ENCODE measurements at places on chromosomes 13 and 19. TPM values are rescaled to one million over a fixed set of nuclear protein-coding genes. Genes with fewer than 3 reads are reported as not detected.
A peak's percentile ranks its signal among the peaks of the same experiment; 100 is the strongest.

- no peak overlapping the region for H3K4me3 ChIP-seq
- peaks cover 2% of the 10 kb centered on the region for H3K36me3 ChIP-seq
- H3K27ac ChIP-seq, result peak overlapping the region; percentile 54
- no peaks in the 10 kb centered on the region for H3K4me1 ChIP-seq
- no peaks in the 10 kb centered on the region for H3K27me3 ChIP-seq
- DNase-seq, result no peak
These were observed 153.4 kb downstream of the DPF1 start for GRCh38 chr19:38070573-38070972.

GRCh38 chr13:105147461-105147860, 1388.0 kb downstream of the EFNB2 start:
- no peaks in the 10 kb centered on the region for H3K4me1 ChIP-seq
- DNase-seq, result no peak
- no peaks in the 10 kb centered on the region for H3K36me3 ChIP-seq
- H3K27me3 ChIP-seq, result no peaks in the 10 kb centered on the region

DNA sequence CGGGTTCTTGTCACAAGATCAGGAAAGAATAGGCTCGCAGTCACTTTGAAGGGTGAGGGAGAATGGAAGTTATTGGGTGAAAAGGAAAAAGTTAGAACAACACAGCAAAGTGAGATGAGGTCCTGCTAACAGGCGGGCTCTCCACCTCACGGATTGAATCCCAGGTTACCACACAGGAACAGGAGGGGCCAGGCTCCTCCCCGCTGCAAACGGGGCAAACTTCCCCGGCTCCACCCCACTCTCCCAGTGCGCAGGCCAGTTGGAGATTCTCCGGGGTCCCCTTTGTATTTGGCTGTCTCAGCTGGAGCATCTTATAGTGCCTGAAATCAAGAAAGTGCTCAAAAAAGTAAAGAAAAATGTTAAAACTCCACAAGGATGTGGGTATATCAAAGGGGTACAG, 78.3 kb upstream of the IPO5 start:
- no peak overlapping the region for H3K27ac ChIP-seq
- H3K4me3 ChIP-seq, result no peak overlapping the region
- no peaks in the 10 kb centered on the region for H3K36me3 ChIP-seq
- H3K4me1 ChIP-seq, result no peaks in the 10 kb centered on the region

GRCh38 chr13:60976367-60976766, 439.3 kb downstream of the PCDH20 start:
- H3K27me3 ChIP-seq, result no peaks in the 10 kb centered on the region
- H3K4me3 ChIP-seq, result no peak overlapping the region
- no peaks in the 10 kb centered on the region for H3K36me3 ChIP-seq
- no peak for DNase-seq
- H3K4me1 ChIP-seq, result no peaks in the 10 kb centered on the region

GRCh38 chr19:960020-960419, 24.1 kb upstream of the WDR18 start:
- peak overlapping the region; percentile 9 for H3K27ac ChIP-seq
- no peak overlapping the region for H3K4me3 ChIP-seq
- H3K4me1 ChIP-seq, result peaks cover 14% of the 10 kb centered on the region
- peaks cover 12% of the 10 kb centered on the region for H3K36me3 ChIP-seq

DNA sequence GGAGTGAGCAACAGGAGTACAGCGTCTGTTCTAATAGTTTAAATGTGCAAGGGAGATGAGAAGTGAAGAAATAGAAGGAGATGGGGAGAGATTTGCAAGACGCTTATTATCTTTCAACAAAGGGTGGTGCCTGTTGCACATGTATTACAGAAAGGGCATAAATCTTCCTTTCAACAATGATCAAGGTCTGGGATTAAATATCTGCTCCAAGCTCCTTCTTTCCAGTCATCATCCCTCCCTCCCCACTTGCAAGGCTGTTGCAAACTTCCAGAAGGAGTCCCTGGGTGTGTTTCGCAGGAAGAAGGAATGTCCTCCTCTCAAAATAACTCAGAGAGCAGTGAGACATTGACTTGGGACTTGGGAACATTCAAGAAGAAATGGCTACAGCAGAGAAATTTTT, 63.5 kb upstream of the MYCBP2 start:
- no peak for DNase-seq
- no peak overlapping the region for H3K27ac ChIP-seq
- H3K36me3 ChIP-seq, result no peaks in the 10 kb centered on the region
- no peak overlapping the region for H3K4me3 ChIP-seq

DNA sequence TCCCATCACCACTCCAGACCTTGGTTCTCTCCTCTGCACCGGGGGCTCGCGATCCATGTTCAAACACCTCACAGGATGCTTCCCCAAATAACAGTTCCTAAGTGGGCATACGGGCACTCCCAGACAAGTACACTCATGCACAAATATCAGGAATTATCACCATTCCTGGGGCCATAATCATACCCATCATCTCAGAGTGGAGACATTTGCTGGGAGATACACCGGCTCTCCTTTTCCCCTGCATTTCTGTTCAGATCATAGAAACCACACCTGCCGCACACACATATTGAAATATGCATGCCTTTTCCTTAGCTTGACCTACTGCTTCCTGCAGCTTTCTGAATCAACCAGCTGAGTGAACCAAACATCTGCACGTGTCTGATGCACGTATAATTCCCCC, 33.9 kb upstream of the MBNL2 start:
- no peak overlapping the region for H3K4me3 ChIP-seq
- no peak for DNase-seq
- H3K36me3 ChIP-seq, result no peaks in the 10 kb centered on the region
- peaks cover 11% of the 10 kb centered on the region for H3K27me3 ChIP-seq
- peaks cover 7% of the 10 kb centered on the region for H3K4me1 ChIP-seq

- no peaks in the 10 kb centered on the region for H3K36me3 ChIP-seq
- peaks cover 8% of the 10 kb centered on the region for H3K27me3 ChIP-seq
- peak overlapping the region; percentile 63 for H3K27ac ChIP-seq
These were observed 33.0 kb downstream of the DEDD2 start for GRCh38 chr19:42184401-42184861.

DNA sequence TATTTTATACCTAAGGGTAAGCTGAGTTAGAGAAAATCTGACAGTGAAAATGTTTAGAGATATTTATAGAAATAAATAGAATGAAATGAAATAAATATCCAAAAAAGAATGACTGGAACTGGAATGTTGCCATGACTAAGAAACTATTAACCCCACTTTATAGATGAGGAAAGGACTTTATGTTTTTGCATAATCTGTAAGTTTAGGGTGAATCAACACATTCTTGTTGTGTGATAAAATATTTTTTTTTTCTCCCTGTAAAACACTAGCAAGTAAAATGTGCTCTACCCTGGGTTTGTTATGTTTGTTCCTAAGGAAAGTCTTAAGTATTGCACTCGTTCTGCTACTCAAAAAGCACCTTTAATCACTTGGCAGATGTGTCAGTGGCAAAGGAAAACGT, 83.8 kb upstream of the KL start:
- peaks cover 2% of the 10 kb centered on the region for H3K36me3 ChIP-seq
- no peak for DNase-seq
- peaks cover 50% of the 10 kb centered on the region for H3K27me3 ChIP-seq

GRCh38 chr13:74930402-74931165, 551.4 kb downstream of the TBC1D4 start:
- H3K4me3 ChIP-seq, result no peak overlapping the region
- H3K27me3 ChIP-seq, result no peaks in the 10 kb centered on the region
- H3K36me3 ChIP-seq, result no peaks in the 10 kb centered on the region

DNA sequence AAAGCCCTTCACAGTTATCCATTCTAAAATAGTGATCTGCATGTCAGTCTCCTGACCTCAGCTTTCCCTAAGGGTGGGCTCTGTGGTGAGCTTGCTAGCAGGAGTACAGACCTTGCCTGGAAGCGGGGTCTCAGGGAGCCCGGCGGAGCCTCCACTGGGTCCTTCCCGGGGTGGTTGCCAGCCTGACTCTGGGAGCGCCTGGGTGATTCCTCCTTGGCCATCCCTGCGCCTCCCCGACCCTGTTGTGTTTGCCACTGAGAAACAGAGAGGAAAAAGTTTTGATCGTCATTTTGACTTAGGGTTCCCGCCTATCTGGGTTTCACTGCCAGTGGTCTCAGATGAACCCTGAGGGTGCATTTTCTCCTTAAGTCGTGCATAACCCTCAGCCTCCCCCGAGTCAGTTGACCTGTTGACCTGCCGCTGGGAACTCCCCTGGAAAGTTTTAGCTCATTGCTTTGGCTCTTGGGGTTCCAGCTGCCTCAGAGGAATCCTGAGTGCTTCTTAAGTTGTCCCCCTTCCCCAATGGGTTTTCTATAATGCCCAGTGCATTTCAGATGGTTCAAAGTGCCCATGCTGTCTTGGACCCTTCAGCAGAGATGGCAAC, 117.8 kb downstream of the RAB20 start:
- no peak for DNase-seq
- H3K4me1 ChIP-seq, result no peaks in the 10 kb centered on the region
- peaks cover 21% of the 10 kb centered on the region for H3K27me3 ChIP-seq
- H3K36me3 ChIP-seq, result no peaks in the 10 kb centered on the region
- no peak overlapping the region for H3K4me3 ChIP-seq

DNA sequence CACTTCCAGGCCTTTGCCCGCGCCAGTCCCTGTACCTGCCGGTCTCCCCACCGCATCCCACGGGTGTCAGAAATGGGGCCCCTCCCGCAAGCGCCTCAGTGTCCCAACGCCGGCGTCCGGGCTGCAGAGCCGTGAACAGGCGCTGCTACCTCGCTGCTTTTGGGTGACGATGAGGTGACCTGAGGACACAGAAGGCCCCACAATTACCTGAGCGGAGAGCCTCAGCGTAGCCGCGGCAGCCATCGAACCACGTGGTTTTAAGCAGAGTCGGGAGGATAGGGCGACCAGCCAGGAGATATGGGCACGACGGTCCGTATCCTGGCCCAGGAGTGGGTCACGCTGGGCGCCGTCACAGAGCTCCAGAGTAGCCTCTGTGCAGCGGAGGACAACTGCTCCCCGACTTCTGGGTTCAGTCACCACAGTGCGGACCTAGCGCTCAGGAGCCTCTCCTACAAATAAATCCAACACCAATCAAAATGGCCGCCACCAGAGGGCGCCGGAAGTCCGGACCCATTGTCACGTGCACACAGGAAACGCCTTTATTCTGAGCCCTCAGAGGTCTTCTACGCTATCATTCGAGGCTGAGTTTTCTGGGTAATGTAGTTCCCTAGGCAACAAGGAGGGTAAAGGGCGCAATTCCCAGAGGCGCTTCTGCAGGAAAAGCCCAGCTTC, at the start of gene ZNF814:
Gene ZNF814 (minus strand): TSS at position 478 of the 672 bp plus-strand sequence. CDS start 235 bp downstream, at position 243.
- H3K36me3 ChIP-seq, result peaks cover 59% of the 10 kb centered on the region
- H3K27ac ChIP-seq, result peak within 1 kb of the TSS; percentile 92

DNA sequence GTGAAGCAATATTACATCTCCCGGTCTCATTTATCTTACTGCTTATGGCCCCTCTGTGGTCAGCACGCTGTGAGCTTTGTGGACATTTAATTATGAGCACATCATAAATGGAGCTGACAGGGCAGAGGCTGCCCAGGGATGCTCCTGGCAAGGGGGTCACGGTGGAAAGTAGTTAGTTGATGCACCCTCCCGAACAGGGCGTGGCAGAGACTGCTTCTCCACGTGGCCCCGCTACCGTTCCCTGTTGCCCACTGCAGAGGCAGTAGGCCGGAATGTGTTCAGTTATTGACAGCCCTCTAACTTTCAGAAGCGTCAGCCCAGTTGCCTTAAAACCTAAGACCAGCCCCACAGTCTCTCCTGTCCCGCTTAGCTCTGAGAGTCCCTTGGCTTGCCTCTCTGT, 180.3 kb upstream of the ZNF507 start:
- no peak for DNase-seq
- H3K4me3 ChIP-seq, result no peak overlapping the region
- no peak overlapping the region for H3K27ac ChIP-seq
- H3K27me3 ChIP-seq, result no peaks in the 10 kb centered on the region
- H3K4me1 ChIP-seq, result no peaks in the 10 kb centered on the region

- no peak overlapping the region for H3K4me3 ChIP-seq
- DNase-seq, result peak; percentile 65
- H3K4me1 ChIP-seq, result peaks cover 36% of the 10 kb centered on the region
- no peaks in the 10 kb centered on the region for H3K27me3 ChIP-seq
- H3K27ac ChIP-seq, result peak overlapping the region; percentile 74
These were observed 3.7 kb upstream of the ARHGAP45 start for GRCh38 chr19:1063030-1063908.

- peaks cover 34% of the 10 kb centered on the region for H3K4me1 ChIP-seq
- peak overlapping the region; percentile 78 for H3K27ac ChIP-seq
- no peaks in the 10 kb centered on the region for H3K27me3 ChIP-seq
- no peaks in the 10 kb centered on the region for H3K36me3 ChIP-seq
- no peak overlapping the region for H3K4me3 ChIP-seq
- peak; percentile 12 for DNase-seq
These were observed 205.0 kb upstream of the RFC3 start for GRCh38 chr13:33612641-33613638.

DNA sequence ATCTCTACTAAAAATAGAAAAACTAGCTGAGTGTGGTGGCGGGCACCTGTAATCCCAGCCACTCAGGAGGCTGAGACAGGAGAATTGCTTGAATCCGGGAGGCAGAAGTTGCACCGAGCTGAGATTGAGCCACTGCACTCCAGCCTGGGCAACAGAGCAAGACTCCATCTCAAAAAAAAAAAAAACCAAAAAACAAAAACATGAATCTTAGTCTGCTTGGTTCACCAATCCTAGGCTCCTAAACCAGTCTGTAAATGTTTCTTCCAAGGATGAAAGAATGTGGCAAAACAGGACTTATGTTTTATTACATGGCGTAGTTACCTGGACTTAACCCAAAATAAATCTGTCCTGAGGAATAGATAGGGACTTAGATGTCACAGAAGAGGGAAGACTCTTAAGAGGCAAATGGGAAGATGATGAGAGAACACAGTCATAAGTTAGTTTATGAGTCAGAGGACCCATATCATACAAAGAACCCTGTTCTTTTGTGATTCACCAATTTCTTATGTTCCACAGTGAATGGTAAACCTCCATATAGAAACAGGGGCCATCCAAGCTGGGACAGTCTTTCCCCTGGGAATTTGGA, 6.9 kb upstream of the FBXL3 start:
- H3K4me3 ChIP-seq, result no peak overlapping the region
- peaks cover 2% of the 10 kb centered on the region for H3K4me1 ChIP-seq
- H3K27ac ChIP-seq, result no peak overlapping the region

APOC4 gene
- not detected for total RNA-seq

ZNF577 gene
- 8.9 TPM for total RNA-seq

SLC15A1 gene
- not detected for total RNA-seq

CLEC17A gene
- not detected for total RNA-seq

AP1M2 gene
- total RNA-seq, result not detected

DIRAS1 gene
- not detected for total RNA-seq
